ENCODE measurements at places on chromosomes 11 and 22.
A peak's percentile ranks its signal among the peaks of the same experiment; 100 is the strongest.

- DNase-seq, result peak; percentile 79
Measured at GRCh38 chr11:28110108-28110820, 2.1 kb downstream of the METTL15 start.

DNA sequence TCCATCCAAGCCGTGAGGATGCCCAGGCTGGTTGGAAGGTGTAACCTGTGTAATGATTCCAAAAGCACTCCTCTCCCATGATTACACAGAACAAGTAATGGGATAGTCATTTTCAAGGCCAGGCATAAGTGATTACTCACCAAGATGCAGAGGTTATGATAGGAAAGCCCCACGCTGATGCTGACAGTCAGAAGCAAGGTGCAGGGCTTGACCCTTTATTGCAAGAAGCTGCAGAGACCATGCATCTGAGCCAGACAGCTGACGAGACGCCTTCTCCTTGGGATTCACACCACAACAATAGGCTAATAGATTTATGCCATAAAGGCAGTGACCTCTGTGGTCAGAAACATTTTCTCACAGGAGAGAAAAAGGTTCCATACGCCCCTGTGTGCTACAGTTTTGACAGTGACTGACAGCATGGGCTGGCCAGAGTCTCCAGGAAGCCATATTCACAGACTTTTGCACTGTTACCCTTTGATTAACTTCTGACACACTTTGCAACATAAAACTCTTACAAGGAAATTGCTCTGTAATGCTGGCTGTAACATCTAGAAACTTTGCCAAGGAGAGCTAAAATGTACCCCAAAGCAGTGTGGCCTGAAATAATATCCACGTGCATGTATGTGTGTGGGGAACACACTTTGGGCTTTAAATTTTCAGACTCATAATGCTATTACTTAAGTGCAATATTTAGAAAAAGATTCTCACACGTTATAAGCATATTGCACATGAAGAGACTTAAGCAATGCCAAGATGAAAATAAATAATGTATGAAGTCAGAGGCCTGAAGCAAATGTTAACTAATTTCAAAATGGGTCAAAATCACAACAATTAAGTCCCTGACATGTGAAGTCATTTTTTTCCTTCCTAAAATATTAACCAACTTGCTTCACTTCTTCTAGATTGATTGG is 1079.0 kb upstream of the TENM4 start:
- no peak for DNase-seq

GRCh38 chr11:71499125-71499524 is 27.9 kb upstream of the KRTAP5-7 start:
- no peak for DNase-seq

DNA sequence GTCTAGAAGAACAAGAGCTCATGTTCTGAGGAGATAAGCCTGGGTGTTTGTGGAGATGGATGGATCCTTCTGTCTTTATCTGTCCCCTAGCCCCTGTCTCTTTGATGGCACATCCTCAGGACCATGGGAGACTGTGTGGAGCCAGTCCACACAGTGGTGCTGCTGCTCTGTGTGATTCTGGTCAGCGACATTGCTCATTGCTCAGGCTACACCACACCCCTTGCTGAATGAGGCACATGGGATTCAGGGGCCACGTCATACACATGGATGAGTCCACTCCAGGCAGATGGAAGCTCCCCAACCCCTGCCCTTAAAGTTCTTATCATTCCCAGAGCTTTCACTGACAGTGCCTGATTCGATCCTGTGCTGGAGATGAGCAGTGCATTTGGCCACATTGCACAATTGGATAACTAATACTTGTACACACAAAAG is 222.2 kb downstream of the NAV2 start:
- no peak for DNase-seq

DNA sequence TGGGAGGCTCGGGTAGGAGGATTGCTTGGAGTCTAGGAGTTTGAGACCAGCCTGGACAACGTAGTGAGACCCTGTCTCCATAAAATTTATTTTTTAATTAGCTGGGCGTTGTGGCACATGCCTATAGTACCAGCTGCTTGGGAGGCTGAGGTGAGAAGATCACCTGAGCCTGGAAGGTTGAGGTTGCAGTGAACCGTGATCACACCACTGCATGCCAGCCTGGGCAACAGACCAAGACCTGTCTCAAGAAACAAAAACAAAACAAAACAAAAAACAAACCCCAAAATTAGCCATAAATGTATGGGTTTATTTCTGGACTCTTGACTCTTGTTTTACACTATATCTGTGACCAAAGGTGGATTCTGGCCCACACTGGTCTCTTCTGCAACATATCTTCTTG is 41.6 kb downstream of the EIF3F start:
- DNase-seq, result no peak
